T1000 (cell line): ENCODE measurements at places on chromosomes 1 and 21.

GRCh38 chr1:212920246-212920645 lies 30.1 kb upstream of the VASH2 start:
- DNase-seq = no peak

- DNase-seq = no peak
Measured at GRCh38 chr1:31289021-31289420, 7.6 kb downstream of the SNRNP40 start.

GRCh38 chr1:64748222-64748621 lies 3.3 kb downstream of the RAVER2 start:
- no peak for DNase-seq

- DNase-seq = no peak
Measured at GRCh38 chr21:33554236-33554981, 11.6 kb downstream of the SON start.
